SK-N-SH (cell line): ENCODE measurements at places on chromosomes 16 and 17.

- no peak for DNase-seq
These were observed 261.8 kb downstream of the CBLN1 start for GRCh38 chr16:49019831-49020230.

DNA sequence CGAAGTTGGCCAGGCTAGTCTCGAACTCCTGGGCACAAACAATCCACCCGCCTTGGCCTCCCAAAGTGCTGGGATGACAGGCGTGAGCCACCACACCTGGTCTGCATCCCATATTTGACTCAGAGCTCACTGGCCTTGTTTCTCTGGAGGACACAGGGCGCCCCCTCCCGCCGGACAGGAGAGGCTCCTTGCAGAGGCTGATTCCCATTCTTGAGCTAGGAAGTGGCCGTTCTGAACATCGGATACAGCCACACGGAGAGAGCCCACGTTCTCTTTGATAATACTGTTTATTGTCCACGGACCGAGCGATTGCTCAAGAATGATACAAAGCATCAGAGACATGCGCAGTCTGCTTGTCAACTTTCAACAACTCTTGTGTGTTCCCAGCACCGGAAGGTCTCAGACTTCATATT lies 12.1 kb upstream of the USP36 start:
- no peak for DNase-seq

DNA sequence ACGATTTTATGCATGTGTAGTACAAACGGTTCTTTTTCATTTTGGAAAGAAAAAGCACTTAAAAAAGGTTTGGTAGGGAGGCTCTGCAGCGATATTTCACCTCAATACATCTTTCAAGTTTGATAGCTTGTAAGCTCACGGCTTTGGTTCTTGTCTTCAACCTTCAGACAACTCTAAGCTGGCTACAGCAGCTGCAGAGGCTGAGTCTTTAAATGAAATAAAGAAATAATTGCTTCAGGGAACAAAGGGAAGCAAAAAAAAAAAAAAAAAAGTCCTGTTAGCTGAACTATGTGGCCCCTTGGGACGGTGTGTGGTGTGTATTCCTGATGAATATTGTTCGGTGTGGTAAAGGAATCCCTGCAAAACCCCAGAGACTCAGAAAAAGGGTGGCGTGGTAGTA lies 265.1 kb downstream of the NTN1 start:
- no peak for DNase-seq

DNA sequence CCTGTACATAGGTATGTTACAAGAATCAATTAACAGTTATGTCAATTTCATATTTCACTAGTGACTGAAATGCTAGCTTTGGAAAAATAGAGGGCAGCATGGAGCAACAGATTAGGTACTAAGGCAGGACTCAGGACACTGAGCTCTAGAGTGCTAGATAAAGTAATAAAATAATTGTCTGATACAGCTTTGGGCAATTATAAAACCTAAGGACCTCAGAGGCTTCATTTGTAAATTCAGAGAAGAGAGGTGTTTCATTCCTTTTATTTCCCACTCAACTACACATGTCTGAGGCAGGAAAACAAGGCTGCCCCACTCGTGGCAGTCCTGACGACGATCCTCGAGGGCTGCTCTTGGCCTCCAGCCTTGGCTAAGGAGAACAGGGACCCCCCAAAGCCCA lies 81.5 kb downstream of the CA4 start:
- DNase-seq, result peak; percentile 53

- DNase-seq, result no peak
These were observed 1.1 kb upstream of the GNAO1 start for GRCh38 chr16:56190048-56190676.

- DNase-seq, result no peak
These were observed 18.4 kb upstream of the UBE2I start for GRCh38 chr16:1290860-1291575.

GRCh38 chr16:14428043-14428442 lies 202.0 kb downstream of the PARN start:
- DNase-seq, result no peak

GRCh38 chr16:28621481-28622155 lies 11.8 kb upstream of the SULT1A1 start:
- no peak for DNase-seq

- DNase-seq, result no peak
These were observed 17.8 kb downstream of the RGS9 start for GRCh38 chr17:65154770-65155589.
